ENCODE measurements at places on chromosomes 4 and X. TPM values are rescaled to one million over a fixed set of nuclear protein-coding genes. Genes with fewer than 3 reads are reported as not detected.

PNMA3 gene
- total RNA-seq, result 15.0 TPM

CCSER1 gene
- total RNA-seq, result 336 TPM

USP17L12 gene
- total RNA-seq, result not detected

F11 gene
- not detected for total RNA-seq

FGFR3 gene
- total RNA-seq, result 13.8 TPM

LINC00632 gene
- 192 TPM for total RNA-seq

ARX gene
- 14.4 TPM for total RNA-seq

GYPE gene
- total RNA-seq, result 0.63 TPM

CCNB3 gene
- 0.31 TPM for total RNA-seq

COX7B2 gene
- not detected for total RNA-seq

SUPT20HL1 gene
- not detected for total RNA-seq

KLHL34 gene
- total RNA-seq, result not detected

SULT1E1 gene
- 2.8 TPM for total RNA-seq

TAF7L gene
- total RNA-seq, result 0.31 TPM

PSAPL1 gene
- not detected for total RNA-seq

IL3RA gene
- total RNA-seq, result 1.6 TPM

PLK4 gene
- total RNA-seq, result 15.3 TPM

FLNA gene
- total RNA-seq, result 148 TPM

SSX3 gene
- not detected for total RNA-seq

PAGE2 gene
- total RNA-seq, result not detected

TMEM33 gene
- total RNA-seq, result 58.2 TPM

MAN2B2 gene
- total RNA-seq, result 11.0 TPM

SUPT20HL2 gene
- not detected for total RNA-seq

DMP1 gene
- total RNA-seq, result not detected

TLR2 gene
- 0.63 TPM for total RNA-seq

MAGED4B gene
- 81.7 TPM for total RNA-seq

CNKSR2 gene
- 243 TPM for total RNA-seq

PTCHD1 gene
- total RNA-seq, result 15.3 TPM

AGA gene
- total RNA-seq, result 13.1 TPM

Data from parietal lobe (tissue), 2 donors.